Foreskin fibroblast (primary cell): ENCODE measurements at places on chromosomes 3 and 15.
A peak's percentile ranks its signal among the peaks of the same experiment; 100 is the strongest.

- peak; percentile 74 for DNase-seq
Measured at GRCh38 chr15:82543160-82543559, 2.9 kb upstream of the RPS17 start.

DNA sequence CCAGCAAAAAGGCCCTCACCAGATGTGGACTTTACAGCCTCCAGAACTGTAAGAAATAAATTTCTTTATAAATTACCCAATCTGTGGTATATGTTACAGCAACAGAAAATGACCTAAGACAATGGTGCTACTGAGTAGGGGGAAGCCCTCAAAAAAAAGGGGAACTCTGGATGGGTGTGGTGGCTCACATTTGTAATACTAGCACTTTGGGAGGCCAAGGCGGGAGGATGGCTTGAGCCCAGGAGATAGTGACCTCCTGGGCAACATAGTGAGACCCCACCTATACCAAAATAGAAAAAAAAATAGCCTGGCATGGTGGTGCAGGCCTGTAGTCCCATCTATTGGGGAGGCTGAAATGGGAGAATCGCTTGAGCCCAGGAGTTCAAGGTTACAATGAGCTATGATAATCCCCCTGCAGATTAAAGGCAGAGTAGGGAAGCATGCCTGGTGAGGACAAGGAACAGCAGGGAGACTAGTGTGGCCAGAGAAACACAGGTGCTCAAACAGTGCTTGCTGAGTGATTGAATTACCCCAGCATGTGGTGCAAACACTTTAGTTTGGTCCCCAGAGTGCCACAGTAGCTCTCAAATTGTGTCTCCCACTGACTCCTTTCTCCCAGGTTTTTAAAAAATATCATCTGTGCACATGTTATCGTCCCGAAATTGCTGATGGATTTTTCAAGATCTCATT is 13.9 kb upstream of the USP3 start:
- DNase-seq: no peak

DNA sequence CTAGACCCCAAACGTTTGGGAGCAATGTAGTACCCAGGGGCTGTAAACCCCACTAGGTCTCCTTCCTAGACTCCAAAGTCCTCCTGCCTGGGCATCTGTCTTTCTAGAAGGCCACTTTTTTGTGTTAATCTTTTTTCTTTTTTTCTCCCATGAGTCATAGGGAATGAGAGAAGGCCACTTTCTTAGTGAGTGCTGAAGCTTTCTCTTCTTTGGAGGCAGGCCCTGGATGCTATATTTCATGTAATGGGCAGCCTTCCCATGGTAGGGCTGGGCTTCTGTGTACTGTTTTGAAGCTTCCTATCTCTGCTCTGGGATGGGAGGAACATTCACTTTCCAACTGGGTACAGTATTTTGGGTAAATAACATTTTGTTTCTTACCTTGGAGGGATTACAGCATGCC is 15.2 kb upstream of the RTP2 start:
- peak; percentile 23 for DNase-seq

DNA sequence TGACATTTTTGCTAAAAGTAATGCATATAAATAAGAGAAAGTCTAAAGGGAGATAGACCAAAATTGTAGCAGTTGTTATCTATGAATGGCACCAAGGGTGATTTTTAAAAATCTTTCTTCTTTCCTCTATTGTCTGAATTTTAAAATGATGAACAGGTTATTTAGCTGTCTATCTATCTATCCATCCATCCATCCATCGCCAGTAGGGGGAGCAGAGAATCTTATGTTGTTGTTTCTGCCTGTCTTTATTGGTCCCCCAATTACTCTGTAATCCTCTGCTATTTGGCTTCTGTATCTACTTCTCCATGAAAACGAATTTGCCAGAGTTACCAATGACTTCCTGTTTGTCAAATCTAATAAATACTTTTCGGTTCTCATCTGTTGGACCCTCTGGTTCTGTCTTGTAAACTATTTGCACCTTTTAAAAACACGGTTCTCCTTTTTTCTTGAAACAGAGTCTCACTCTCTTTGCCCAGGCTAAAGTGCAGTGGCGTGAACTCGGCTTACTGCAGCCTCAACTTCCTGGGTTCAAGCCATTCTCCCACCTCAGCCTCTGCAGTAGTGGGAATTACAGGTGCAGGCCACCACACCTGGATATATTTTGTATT is 86.0 kb downstream of the ECT2 start:
- peak; percentile 71 for DNase-seq

DNA sequence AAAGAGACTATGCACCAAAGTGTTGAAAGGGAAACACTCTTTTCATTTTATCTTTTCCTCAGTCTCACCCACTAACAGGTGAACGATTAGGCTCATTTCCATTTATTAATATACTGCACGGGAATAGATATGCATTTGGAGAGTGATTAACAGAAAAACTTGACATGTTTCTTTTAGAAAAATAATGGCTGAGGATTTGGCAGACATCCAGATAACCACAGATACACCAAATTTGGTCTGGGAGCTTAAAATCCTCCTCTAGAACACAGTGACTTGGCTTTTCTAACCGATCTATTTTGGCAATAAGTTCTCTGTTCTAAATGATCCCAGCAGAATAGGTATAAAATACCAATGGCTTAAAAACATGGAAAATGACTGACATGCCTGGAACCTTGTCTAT is 459.3 kb upstream of the SGO1 start:
- no peak for DNase-seq

DNA sequence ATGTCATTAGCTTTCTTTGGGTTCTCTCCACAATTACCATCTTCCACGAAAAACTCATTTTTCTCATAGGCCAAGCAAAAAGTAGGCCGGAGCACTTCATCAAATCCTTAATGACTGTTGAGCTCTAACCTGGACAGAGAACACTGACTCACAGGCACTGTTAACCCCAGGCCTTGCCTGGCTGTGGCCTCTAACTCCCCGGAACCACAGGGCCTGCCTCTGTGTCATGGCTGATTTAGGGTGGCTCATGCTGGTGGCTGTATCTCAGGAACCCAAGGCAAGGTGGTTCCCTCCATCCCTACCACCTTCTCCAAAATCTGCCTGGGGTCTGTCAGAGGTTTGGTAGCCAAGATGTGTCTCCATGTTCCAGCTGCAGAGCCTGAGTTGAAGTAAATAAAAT is 3.6 kb downstream of the CRTAP start:
- no peak for DNase-seq

DNA sequence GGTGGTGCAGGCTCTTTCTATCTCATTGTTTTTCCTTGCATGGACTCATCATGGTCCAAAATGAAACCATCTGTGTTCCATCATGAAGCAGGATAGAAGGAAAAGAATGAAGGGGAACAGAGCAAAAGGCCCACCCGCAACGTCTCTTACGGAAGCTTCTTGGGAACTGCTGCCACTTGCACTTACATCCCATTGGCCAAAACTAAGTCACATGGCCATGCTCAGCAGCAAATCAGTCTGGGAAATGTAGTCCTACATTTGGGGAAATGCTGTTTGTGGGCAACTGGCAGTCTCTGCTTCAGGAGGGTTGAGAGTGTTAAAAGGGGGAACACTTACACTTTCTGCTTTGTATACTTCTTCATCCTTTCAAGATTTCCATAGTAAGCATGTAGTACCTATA is 191.6 kb downstream of the SV2B start:
- no peak for DNase-seq

DNA sequence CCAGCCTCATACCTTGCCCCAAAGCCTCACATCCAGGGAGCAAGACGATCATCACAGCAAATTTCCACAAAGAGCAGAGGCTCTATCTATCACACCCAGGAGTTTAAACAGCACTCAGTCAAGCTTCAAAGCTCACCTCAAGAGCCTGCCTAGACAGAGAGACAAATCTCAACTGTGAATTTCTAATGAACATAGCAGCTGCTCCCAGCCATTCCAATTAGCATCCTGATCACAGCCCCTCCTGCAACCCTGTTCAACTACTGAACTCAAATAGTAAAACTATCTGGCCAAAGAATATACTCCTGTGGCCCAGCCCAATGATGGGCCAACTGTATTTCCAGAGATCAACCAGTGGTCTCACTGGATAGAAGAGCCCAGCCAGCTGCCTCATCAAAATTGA is 269.8 kb downstream of the CTNNB1 start:
- DNase-seq: no peak

DNA sequence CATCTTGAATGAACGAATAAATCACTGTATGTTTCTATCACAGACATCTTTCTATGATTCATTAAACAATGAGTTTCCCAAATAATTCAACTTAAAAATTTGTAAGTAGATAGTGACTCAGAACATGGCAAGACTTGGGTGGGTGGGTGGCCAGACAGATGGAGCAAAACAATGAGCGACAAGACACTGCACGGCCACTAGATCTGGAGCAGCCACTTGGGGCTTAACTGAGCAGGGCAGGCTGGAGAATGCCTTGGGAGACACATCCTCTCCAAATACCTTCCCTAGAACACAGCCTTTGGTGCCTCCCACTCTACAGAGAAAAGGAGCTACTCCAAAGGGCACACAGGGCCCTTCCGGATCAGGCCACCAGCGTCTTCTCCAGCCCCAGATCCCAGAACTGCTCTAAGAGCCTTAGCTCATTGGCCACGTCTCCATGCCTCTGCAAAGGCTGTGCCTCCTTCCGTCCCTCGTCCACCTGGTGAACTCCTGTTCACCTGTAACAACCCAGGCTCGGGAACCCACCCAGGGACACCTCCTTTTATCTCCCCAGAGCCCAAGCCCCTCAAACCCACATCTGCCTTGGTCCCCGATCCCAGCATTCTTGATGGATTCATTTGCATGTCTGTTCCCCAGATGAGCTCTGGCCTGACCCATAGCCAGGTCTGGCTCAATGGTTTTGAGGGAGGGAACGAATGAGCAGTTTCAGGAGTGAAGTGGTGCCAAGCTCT is 134.9 kb upstream of the IQSEC1 start:
- DNase-seq: no peak

DNA sequence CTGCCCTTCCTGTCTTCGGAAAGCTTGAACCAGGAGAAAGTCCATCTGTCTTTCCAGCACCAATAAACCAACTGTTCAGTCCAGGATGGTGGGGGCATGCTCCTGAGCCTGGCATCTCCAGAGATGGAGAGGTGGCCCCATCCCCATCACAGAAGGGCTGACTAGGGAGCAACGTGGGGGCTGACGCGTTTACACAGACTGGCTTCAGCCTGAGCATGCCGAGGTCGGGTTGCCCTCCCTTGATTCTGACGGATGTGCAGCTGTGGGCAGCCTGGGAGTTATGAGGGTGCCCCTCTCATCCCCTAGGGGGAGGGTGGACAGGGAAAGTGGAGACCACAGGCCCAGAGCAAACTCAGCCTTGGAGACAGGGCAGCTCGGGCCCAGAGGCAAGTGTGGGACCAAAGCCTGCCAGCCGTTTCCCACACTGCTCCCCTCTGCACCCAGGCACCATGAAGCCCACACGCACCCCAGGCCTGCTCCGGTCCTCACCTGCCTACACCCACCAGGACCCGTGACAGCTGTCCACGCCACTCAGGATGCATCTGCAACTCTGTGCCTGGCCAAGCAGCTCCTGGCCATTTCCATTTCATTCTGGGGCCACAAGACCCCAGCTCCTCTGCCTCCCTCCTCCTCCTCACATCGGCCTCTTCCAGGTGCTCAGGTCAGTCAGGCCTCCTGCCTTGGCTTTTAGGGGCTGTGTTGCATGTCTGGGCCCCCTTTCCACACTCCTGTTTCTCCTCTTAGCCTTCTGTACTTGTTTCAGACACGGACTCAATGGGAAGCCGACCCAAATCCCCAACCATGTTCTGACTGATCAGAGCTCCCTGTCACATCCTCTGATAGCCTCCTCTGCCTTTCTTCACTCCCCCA is 48.2 kb upstream of the SLC41A3 start:
- no peak for DNase-seq

- DNase-seq: no peak
Measured at GRCh38 chr3:30500666-30501399, 105.6 kb upstream of the TGFBR2 start.

DNA sequence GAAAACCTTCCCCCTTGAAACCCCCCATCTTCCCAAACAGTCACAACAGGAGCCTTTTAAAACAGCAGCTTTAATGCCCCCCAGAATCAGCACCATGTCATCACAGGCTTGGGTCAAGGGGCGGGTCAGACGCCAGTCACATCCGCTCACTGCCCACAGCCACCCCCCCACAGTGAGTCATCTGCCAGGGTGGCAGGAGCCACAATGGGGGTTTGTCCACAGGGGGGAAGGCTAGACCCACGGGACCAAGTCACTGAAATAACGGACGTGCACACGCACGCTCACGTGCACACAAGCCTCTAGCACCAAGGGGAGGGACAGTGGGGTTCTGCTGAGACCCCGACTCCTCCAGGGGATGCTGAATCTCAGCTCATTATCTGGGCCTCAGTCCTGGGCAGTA is 441 bp upstream of the UCN2 start:
- peak; percentile 88 for DNase-seq

GRCh38 chr3:24199300-24199699 is 254.2 kb downstream of the NR1D2 start:
- DNase-seq: no peak

DNA sequence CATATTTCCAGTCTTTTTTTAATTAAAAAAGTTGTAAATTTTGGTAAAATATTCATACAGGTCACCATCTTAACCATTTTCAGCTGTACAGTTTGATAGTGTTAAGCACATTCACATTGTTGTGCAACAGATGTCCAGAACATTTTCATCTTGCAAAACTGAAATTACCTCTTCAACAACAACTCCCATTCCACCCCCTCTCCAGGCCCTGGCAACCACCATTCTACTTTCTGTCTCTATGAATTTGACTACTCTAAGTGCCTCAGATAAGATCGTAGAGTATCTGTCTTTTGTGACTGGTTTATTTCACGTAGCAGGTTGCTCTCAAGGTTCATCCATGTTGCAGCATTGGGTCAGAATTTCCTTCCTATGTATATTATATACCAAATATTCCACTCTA is 76.0 kb downstream of the SLCO3A1 start:
- no peak for DNase-seq

DNA sequence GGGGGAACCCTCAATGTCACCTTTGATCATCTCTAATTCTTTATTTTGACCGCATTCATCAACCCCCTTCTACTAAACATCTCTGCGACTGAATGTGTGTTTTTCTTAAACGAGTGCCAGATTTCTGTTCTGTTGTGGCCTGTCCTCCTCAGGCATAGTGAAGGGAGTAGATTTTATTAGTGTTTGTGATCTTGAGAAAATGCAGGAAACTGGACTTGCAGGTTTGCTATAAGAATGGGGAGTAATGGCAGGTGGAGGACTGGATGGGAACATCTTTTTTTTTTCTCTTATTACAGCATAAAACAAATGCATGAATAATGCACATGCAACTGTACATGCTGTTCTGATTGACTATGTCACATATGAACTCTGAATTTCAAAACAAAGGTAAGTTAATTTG is 59.3 kb downstream of the ADAMTSL3 start:
- DNase-seq: no peak
